GM18507 (cell line): ENCODE measurements at places on chromosomes 4 and X.

GRCh38 chrX:12197030-12197429 is 58.8 kb downstream of the FRMPD4 start:
- no peak for DNase-seq

- DNase-seq, result no peak
These were observed 41.9 kb upstream of the NSG1 start for GRCh38 chr4:4344915-4345527.

- no peak for DNase-seq
These were observed 357.8 kb downstream of the MID1IP1 start for GRCh38 chrX:39158801-39159657.

- no peak for DNase-seq
These were observed 45.6 kb downstream of the MAOB start for GRCh38 chrX:43836435-43837184.

- no peak for DNase-seq
These were observed 5.3 kb downstream of the APOO start for GRCh38 chrX:23902419-23902818.
